ENCODE measurements at places on chromosomes 1 and 21.

DNA sequence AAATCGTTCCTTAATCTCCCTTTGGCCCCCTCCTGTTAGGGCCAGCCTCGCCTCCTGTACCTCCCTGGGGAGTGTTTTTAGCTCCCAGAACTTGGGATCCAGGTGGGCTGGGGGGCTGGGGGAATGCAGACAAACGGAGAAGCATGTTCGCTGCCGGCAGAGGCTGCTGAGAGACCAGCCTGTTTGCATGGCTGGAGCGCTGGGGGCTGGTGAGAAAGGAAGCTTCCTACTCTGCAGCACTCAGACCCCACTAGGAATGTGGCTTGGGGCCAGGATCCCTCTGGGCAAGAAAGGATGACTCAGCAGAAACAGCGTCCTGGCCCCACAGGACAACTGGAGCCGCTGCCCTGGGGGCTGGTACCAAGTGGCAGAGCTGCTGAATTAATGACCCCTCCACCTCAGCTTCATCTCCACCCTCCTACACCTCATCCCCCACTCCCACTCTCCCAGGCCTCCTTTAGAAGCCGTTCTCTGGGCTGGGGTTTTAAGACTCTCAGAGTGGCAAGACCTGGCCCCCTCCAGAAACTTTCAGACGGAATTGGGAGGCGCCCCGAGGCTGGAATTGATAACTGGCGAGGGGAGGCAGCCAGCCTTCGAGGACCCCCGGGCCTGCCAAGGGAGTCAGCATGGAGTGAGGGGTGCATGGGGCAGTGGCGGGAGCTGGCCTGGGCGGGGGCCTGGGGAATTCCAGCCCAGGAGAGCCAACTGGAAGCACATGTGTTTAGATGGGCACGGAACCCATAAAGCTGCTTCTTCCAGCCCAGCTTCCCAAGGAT is 28.5 kb upstream of the EPS8L3 start:
- DNase-seq = peak; percentile 7

GRCh38 chr1:97827887-97828286 is 92.9 kb downstream of the DPYD start:
- no peak for DNase-seq

- DNase-seq = no peak
Observed at GRCh38 chr21:36910581-36911307, 55.7 kb downstream of the HLCS start.

DNA sequence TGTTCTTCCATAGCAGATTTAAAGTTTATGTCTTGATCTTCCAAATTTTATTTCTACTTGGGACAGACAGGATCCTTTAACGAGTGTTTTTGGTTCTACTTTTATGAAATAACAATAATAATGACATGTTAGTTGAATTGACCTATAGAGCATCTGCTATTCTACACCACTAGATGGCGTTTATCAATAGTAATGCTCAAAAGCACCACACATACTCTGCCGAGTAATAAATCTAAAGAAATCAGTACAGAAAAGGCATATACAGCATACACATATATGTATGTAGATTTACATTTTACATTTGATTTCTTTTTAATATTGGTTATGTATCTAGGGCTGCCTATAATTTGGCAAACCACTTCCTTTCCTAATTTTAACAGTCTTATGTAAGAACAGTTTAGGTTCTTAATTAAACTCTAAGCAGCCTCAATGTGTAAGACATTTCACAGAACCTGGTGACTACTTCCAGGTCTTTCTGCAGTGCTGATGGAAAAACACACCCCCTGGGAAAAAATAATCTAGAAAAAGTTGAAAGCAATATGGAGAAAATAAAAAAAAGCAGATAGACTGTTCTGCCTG is 5.9 kb upstream of the SIPA1L2 start:
- DNase-seq = no peak

GRCh38 chr1:46394108-46394871 is at the start of gene FAAH:
TSS of gene FAAH (plus strand) at chr1:46394317. CDS start at chr1:46394349, 32 bp downstream.
- DNase-seq = peak; percentile 63

GRCh38 chr1:183898001-183898396 is 93.1 kb downstream of the RGL1 start:
- no peak for DNase-seq

- peak; percentile 42 for DNase-seq
Observed at GRCh38 chr1:6445062-6445763, 20.6 kb downstream of the ESPN start.

GRCh38 chr1:7298749-7299151 is 472.3 kb upstream of the VAMP3 start:
- DNase-seq = no peak

DNA sequence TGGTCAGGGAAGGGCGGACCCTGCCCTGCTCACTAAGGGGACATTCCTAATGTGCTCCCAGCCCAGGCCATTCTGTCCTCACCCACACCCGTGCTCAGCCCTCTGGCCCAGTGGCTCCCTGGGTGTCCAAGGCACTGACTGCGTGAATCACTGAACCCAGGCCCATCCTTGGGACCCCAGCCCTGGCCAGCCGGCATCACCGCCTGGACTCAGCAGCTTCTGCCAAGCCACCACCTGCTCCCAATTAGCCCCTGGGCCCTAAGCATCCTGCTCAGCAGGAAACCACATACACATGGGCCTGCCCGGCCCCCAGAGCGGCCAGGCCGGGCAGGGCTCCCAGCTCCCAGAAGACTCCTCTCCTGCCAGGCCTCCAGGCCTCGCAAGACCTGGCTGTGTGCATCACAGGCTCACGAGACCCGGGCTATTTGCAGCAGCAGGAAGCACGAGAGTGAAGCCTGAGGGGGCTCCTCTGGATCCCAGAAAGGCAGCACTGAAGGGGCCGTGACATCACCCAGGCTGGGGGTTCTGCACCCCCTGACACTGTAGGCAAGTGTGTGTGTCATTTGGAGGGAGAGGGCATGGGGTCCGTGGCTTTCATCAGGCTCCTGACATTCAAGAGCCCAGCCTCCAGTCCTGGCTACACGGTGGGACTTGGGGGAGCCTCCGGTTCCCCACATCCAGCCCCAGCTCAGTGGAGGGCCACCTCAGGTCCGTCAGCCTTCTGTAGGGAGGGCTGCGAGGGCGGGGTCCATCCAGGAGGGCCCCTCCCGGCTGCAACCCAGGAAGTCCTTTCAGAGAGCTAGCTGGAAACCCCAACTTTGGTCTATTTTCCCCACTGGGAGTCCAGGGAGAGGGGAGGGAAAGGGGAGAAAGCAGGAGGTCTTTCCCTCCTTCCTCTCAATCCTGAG is 1.6 kb downstream of the MFAP2 start:
- no peak for DNase-seq

DNA sequence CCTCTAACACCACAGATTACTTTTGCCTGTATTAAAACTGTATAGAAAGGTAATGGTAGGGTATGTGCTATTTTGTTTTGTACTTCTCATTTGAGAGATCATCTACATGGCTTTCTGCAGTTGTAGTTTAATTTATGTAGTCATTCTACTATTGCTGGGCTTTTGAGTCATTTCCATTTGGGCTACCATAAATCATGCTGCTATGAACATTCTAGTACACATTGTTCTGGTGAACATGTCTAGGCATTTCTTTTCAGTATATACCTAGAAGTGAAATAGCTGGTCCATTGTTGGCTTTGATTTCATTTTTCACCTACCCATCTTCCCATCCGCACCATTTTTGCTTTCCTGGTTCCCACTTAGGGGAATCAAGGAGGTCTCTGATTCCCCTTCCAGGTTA is 18.7 kb downstream of the EDN2 start:
- DNase-seq = no peak

DNA sequence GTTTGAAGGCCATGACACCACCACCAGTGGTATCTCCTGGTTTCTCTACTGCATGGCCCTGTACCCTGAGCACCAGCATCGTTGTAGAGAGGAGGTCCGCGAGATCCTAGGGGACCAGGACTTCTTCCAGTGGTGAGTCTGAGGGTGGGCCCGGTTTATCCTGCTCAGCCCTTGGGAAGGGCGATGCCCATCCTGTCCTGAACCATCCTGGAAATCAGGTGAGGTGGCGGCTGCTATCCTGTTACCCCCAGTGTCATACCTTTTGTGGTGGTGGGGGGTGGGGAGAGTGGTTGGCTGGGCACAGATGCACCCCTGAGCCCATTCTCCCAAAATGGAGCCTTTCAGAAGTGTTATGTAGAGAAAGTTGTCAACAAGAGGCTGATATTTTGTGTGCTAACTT is 16.3 kb downstream of the CYP4B1 start:
- DNase-seq = no peak

GRCh38 chr1:115976062-115976920 is at the start of gene SLC22A15:
TSS of gene SLC22A15 (plus strand) at chr1:115976513. CDS start at chr1:115976628, 115 bp downstream.
- DNase-seq = peak; percentile 17

DNA sequence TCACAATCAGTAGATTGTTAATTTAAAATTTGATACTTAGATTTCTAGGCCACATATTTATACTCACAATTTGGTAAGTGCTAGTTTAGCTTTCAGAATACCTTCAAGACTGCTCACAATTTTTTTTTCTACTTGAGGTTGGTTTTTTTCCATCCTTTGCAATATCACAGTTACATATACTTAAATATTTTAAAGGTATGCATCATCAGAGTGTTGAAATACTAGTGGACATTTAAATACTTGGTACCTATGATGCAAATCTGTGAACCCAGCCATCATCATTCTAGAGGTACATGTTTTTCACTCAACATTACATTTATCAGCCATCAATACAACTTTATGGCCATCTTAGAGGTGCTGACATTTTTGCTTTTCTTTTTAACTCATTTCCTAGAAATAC is 6.2 kb upstream of the LRRC40 start:
- no peak for DNase-seq

DNA sequence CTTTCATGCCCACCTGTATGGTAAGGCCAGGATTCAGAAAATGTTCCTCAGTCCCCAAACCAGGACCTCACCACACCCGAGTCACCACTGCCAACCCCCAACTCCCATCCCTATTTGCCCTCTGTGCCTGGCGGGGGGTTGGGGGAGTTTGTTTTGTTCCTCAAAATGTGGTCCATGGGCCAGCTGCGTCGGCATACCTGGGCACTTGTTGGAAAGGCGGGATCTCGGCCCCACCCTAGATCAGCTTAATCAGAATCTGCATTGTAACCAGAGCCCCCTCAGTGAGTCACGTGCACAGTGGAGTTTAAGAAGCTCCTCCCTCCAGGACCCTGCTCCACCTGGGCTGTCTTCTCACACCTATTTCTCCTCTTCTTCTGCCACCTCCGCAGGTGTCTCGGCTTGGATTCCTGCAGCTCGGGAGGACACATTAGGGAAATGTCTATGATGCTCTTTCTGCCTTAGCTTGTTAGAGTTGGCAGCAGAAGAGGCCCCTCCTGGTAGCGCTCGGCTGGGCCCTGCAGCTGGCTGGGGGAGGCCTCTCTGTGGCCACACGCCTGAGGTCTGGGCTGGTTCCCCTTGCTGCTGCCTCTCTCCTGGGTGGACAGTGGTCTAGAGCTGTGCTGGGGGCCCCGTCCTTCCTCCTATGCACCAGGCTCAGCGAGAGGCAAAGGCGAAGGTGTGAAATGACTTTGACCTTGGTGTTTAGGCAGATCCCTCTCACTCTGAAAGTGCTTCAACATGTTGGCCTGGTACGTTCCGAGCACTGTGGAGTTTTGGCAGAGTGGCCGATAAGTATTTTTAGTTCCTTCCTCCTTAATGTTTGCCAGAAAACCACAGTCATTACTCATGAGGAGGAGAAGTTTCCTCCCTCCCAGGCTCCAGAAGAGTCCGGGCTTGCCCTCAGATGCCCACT is 41.8 kb upstream of the CAMTA1 start:
- DNase-seq = no peak

GRCh38 chr1:54710841-54711240 is 4.8 kb upstream of the TTC4 start:
- no peak for DNase-seq

DNA sequence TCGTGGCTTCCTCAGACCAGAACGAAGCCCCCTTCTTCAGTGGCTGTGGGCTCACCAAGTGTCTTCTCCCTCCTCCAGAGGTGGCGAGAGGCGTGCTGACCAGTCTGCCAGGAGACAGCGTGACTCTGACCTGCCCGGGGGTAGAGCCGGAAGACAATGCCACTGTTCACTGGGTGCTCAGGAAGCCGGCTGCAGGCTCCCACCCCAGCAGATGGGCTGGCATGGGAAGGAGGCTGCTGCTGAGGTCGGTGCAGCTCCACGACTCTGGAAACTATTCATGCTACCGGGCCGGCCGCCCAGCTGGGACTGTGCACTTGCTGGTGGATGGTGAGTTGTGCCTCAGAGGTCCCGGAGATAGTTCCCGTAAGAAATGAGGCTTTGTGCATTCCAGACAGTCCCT is 24.0 kb downstream of the IL6R start:
- no peak for DNase-seq

- DNase-seq = no peak
Observed at GRCh38 chr1:11535761-11536572, 57.0 kb downstream of the DISP3 start.

- DNase-seq = no peak
Observed at GRCh38 chr21:33643658-33644311, 1.5 kb downstream of the ITSN1 start.

DNA sequence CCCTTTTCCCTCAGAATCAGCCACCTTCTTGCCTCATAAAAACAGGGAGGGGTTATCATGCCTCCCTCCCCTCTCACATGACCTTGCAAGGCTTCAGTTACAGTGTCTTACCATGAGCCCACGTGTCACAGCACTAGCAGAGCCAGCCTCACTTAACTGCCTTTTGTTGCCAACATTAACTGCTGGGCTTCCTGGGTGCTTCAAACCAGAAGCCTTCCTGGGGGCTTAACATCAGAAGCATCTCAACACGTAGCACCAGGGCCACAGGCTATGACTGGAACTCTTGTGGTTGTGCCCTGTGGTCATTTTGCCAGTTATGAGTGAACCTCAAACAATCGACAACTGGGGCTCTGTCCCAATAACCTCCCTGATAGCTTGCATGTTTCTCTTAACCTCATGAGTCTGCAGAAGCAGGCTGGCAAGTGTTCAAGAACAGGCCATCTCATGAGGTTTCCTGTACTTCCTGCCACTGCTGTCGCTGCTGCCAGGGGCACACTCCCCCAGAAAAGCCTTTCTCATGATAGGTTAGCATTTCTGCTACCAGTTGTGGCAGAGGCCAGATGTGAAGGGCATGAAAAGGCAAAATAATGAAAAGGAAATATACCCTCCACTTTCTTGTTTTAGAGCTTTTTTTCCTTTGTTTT is 132.2 kb downstream of the GLUL start:
- DNase-seq = peak; percentile 19

GRCh38 chr1:228988664-228989063 is 253.4 kb downstream of the RHOU start:
- DNase-seq = no peak

GRCh38 chr1:201481761-201482493 is 12.9 kb upstream of the PHLDA3 start:
- DNase-seq = peak; percentile 83

GRCh38 chr1:238088560-238089290 is 198.0 kb upstream of the ZP4 start:
- DNase-seq = no peak

DNA sequence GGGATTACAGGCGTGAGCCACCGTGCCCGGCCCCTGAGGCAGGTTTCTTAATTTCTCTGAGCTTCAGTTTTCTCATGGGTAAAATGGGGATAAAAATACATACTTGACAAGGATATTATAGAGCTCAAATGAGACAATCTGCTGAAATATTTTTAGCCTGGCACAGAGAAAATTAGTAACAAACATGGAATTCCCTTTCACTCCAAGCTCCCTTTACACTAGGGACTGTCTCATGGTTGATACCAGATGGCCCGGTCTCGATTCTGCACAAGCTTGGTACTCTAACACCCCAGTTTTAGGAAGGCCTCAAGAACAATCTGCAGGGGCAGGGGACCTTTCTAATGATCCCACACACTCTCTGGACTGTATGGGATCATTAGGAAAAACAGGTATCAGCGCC is 671.7 kb downstream of the SMYD3 start:
- DNase-seq = no peak
